ENCODE measurements at places on chromosomes 11 and 22.

- DNase-seq = no peak
These were observed 176.2 kb upstream of the FAT3 start for GRCh38 chr11:92048415-92048814.

DNA sequence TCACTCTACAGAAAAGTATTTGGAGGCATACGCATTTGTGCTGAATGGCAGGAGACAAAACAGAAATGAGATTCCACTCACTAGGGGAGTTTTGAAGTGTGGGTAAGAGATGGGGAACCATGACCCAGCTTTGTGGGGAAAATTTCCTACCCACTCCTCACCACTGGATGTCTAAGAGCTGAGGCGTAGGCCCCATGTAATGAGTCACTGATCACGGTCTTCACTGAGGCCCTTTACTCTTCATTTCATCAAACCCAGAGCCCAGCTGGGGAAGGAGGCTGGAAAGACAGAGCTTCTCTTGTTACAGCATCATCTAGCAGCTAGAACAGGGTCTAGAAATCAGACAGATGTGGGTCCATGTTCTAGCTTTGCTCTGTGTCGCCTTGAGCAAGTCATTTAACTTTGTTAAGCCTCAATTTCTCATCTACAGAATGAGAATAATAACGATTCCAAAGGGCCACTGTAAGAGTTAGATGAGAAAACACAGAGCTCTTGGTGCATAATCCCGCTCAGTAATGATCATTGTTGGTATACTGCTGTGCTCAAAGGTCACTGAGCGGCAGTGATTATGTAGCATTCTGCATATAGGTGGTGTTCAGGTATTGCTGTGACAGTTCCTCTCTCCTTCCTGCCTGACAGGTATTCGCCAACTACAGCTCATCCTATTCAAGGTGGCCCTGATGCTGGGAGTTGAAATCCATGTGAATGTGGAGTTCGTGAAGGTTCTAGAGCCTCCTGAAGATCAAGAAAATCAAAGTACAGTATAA is 97.2 kb downstream of the MICAL2 start:
- no peak for DNase-seq

- DNase-seq = no peak
These were observed 70.7 kb upstream of the CCDC179 start for GRCh38 chr11:22930816-22931594.

DNA sequence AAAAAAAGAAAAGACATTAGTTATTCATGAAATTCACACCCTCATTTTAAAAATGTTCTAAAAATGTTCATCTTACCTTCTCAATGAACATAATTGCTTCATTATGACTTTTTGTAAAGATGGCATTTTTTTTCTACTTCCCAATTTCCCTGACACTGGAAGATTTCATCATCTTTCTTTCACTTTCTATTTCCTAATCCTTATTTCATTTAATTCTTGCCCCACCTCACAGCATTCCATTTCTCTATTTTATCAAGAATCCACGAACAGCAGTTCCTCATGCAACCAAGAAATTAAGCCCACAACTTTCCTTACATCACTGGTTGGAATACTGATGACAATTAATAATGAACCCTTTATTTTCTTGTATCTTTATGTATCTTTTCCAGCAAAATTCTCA is 1.9 kb downstream of the PATL1 start:
- DNase-seq = no peak

DNA sequence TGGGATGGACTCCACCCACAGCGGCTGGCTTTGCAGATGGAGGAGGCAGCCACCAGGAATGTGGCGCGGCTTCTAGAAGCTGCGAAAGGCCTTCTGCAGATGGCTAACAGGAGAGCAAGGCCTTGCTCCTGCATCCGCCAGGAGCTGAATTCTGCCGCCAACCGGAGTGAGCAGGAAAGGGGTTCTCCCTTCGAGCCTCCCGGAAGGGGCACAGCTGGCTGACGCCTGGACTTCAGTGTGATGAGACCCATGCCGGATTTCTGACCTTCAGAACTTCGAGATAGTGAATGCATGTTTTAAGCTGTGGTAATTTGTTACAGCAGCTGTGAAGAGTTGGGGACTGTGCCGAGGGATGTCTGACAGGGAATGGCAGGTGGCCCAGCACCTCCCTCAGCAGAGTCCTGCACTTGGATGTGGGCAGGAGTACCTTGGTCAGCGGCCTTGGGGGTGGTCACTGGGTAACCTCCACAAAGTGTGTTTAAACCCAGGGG is 7.7 kb downstream of the TBC1D22A start:
- DNase-seq = no peak

GRCh38 chr11:102438311-102439062 is 14.1 kb downstream of the TMEM123 start:
- no peak for DNase-seq

DNA sequence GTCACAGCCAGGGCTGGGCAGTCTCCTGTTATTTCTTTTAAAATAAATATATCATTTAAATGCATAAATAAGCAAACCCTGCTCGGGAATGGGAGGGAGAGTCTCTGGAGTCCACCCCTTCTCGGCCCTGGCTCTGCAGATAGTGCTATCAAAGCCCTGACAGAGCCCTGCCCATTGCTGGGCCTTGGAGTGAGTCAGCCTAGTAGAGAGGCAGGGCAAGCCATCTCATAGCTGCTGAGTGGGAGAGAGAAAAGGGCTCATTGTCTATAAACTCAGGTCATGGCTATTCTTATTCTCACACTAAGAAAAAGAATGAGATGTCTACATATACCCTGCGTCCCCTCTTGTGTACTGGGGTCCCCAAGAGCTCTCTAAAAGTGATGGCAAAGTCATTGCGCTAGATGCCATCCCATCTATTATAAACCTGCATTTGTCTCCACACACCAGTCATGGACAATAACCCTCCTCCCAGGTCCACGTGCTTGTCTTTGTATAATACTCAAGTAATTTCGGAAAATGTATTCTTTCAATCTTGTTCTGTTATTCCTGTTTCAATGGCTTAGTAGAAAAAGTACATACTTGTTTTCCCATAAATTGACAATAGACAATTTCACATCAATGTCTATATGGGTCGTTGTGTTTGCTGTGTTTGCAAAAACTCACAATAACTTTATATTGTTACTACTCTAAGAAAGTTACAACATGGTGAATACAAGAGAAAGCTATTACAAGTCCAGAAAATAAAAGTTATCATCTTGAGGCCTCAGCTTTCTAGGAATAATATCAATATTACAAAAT is 13.4 kb downstream of the OR51B4 start:
- no peak for DNase-seq

DNA sequence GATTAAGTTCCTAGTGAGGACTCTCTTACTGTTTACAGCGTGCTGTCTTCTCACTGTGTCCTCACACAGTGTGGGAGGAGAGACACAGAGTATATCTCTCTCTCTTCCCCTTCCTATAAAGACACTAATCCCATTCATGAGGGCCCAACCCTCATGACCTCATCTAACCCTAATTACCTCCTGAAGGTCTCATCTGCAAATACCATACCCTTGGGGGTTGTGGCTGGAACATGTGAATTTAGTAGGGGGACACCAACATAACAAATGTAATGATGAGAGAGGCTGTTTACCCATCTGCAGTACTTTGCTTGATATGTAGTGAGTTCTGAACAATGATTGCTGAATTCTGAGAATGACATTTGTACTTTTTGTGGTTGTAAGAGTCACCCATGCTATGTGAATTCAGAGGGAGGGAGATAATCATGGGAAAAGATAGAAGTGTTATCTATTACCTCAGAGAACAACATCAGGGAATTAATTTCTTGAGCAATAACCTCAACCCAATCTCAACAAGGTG is 4.9 kb upstream of the OR52W1 start:
- DNase-seq = no peak

DNA sequence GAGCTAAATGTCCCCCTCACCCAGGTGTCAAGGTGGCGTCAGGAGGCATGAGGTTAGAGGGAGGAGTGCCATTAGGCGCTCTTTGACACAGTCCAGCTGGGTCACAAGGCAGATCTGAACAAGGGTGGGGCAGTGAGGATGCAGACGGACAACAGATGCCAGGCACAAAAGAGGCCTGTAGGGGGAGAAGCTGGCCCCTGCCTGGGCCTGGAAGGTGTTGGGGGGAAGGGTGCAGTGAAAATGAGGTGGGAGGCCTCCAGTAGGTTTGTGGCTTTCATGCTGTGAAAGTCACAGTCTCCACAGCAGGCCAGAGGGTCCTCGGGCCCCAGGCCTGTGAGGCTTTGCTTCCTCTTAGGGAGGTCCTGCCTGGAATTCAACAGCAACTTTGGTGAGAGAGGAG is 85.0 kb upstream of the PLET1 start:
- no peak for DNase-seq

DNA sequence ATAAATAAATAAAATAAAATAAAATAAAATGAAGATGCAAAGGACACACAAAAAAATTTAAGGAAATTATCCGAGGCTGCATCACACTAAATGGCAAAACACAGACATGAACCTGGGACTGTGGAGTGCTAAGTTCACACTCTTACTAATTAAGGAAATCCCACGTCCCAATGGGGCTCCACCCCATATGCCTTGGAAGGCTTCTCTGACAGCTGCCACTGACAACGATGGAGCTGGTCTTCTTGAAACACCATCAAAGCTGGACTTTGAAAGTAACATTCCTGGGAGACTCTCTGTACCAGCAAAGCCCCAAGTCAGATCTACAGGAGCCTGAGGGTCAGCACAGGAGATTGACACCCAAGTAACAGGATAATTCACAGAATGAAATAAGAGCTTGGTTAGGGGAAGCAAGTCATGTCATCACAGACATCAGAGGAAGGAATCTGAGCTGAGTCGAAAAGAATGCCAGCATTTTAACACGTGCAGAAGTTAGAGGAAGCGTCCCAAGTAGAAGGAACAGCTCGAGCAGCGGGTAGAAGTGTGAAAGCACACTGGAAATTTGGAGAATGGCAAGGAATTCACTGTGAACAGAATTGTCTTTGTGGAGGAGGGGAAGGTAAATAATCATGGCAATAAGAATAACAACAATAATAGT is 13.8 kb downstream of the TPST2 start:
- no peak for DNase-seq

GRCh38 chr11:62560566-62561103 is 13.1 kb downstream of the EEF1G start:
- peak; percentile 71 for DNase-seq

DNA sequence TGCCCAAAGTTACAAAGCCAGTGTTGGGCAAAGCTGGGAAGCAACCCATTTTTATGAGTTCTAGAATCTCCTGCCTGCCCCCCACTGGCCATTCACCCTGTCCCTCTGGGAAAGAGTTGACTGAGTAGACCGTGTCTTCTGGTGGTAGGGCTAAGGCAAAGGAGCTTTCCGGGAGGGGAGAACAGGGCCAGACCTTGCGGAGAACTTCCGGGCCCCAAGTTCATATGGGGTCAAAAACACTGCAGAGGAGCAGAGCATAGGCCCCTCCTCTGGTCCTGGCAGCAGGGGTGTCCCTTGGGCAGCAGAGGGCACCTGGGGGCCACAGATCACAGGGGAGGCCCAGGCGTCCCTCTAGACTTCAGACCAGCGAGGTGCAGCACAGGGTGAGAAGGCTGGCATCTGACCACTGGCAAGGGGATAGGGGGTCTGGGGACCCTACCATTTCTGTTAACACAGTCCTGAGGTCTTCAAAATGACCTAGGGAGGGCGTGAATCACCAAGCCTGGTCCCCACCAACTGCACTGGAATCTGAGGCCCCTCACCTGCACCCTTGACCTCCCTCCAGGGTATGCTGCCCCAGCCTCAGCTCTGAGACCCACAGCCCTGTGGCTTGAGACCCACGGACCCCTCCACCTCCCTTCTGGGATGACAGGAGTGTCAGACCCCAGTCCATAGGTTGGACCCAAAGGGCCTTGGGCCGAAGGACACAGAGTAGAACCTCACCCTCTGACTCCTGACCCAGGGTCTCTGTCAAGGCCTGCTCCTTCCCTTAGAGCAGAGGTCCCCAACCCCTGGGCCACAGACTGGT is 1.3 kb upstream of the ARAP1 start:
- no peak for DNase-seq

DNA sequence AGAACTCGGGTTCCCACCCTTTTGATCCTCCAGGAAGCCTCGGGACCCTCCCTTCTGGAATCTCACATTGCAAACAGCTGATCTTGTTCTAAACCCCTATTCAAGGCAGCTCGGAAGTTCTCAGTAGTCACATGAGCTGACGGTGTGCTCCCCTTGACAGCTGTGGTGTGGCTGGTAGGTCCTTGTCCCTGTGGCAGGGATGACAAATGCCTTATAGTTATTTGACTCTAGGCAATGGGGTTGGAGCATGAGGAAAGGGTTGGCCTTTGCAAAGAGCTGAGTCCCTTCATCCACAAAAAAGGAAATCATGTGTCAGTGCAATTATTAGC is 23.6 kb downstream of the EIF4G2 start:
- DNase-seq = no peak

- no peak for DNase-seq
These were observed 28.5 kb upstream of the CCDC34 start for GRCh38 chr11:27391331-27392015.

GRCh38 chr11:123458501-123458900 is 28.4 kb downstream of the GRAMD1B start:
- DNase-seq = no peak

- DNase-seq = no peak
These were observed 112.3 kb upstream of the SORL1-AS1 start for GRCh38 chr11:121564948-121565684.

- no peak for DNase-seq
These were observed 13.7 kb downstream of the NARS2 start for GRCh38 chr11:78560826-78561484.

GRCh38 chr11:26700574-26701235 is 21.2 kb downstream of the SLC5A12 start:
- no peak for DNase-seq

DNA sequence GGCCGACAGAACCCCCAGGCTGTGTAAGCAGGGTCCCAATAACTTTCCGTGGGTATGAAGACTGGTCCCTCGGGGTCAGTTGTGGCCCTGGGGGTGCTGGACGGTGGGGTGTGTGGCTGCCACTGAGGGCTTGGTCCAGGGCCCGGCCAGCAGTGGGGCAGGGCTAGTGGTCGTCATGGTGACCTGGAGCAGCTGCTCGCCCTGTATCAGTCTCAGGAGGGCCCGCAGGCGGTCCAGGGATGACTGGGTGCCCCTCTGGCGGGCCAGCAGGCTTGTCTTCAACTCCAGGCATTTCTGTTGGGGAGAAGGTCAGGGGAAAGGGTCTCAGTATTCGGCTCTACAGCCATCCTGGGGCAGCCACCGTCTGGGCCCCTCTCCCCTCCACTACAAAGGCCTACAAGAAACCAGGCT is 126.8 kb downstream of the PHF21B start:
- no peak for DNase-seq

GRCh38 chr11:134835561-134835960 is 423.5 kb upstream of the B3GAT1 start:
- DNase-seq = no peak

DNA sequence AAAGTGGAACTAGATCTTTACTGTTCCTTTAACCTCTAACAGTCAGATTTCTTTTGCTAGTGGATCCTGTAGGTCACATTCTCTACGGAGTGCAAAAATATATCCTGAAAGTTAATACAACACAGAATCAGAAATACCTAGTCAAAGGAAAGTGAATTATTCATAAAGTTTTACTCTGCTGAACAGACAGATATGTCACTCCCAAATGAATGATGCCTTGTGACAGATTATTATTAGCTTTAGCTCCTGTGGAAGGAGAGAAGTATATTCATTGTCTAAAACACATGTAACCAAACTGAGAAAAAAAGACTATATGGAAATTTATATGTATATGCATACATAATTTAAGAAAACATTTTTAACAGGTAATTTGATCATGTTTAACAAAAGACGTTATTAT is 1497.2 kb upstream of the RAG2 start:
- no peak for DNase-seq
